ENCODE measurements at places on chromosomes 13 and 19. TPM values are rescaled to one million over a fixed set of nuclear protein-coding genes. Genes with fewer than 3 reads are reported as not detected.

GRCh38 chr19:4474514-4475022 lies 2.5 kb downstream of the HDGFL2 start:
- H3K4me3 ChIP-seq, result peak overlapping the region; percentile 88
- DNase-seq, result no peak
- peak overlapping the region; percentile 84 for H3K27ac ChIP-seq
- H3K4me1 ChIP-seq, result peaks cover 19% of the 10 kb centered on the region
- H3K36me3 ChIP-seq, result peaks cover 9% of the 10 kb centered on the region

DNA sequence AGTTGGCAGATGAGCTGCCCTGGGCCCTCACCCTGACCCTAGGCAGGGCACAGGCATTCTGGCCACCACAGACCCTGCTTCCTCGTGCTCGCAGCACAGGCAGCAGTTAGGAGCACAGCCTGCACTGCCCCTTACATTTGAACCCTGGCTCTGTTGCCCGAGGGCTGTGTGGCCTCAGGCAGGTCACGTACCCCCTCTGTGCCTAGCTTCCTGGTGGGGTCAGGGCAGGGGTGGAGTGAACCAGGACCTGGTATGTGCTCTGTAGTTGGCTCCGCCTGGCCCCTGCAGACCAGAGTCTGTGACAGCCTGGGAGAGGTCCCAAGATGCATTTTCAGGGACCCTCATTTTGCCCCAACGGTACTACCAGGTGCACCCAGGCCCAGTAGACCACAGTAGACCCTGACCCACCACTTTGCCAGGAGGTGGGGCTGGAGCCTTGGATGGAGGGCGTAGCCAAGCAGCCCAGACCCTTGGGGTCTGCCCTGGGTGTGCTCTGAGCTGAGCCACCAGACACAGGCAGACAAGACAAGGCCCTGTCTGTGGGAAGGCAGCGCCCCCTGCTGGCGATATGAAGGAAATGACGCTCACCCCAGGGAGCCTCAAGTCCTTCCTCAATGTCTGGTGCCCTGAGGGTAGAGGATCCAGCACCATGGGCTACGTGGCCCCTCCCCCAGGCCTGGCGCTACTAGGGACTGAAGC lies 9.1 kb downstream of the LYL1 start:
- H3K27me3 ChIP-seq, result peaks cover 39% of the 10 kb centered on the region
- H3K27ac ChIP-seq, result no peak overlapping the region
- peaks cover 12% of the 10 kb centered on the region for H3K4me1 ChIP-seq
- H3K4me3 ChIP-seq, result no peak overlapping the region

DNA sequence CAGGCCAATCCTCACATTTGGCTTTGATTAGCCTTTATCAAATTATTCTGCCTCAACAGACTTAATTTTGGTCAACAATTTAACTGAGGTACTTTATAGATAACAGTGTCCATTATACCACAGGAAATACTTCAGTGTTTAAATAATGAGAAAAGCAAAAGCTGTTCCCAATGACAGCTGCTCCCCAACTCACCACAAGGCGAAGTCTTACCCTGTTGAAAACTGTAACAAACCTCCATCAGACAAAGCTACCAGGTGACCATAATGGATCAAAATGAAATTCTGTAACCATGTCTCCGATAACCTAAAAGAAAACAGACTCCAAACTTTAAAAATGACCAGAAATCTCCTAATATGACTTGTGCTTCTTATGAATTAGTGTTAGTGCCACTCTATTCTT lies 50.3 kb downstream of the ZNF44 start:
- no peak for DNase-seq
- no peak overlapping the region for H3K4me3 ChIP-seq
- no peaks in the 10 kb centered on the region for H3K27me3 ChIP-seq
- no peak overlapping the region for H3K27ac ChIP-seq

- no peak overlapping the region for H3K27ac ChIP-seq
- H3K4me1 ChIP-seq, result peaks cover 5% of the 10 kb centered on the region
- H3K4me3 ChIP-seq, result no peak overlapping the region
- DNase-seq, result no peak
- no peaks in the 10 kb centered on the region for H3K36me3 ChIP-seq
- no peaks in the 10 kb centered on the region for H3K27me3 ChIP-seq
Measured at GRCh38 chr19:46764817-46765291, 18.6 kb upstream of the STRN4 start.

DNA sequence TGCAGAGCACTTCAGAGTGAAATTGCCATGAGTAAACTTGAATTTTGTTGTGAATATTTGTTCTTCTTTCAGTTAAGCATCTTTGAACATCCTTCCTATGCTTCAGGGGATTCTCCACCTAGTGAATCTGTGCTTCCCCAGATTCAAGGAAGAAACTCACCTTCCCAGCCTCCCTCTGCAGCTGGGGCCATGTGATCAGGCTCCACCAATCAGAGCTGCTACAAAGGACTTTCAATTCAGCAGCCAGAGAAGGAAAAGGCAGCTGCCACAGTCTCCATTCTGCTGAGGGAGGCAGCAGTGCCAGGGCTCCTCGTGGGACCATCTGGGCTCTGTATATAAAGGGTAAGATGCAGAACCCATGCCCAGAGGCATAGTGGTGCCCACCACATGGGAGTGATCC lies 89.7 kb upstream of the SIAH3 start:
- no peak overlapping the region for H3K27ac ChIP-seq
- H3K27me3 ChIP-seq, result peaks cover 8% of the 10 kb centered on the region
- DNase-seq, result no peak
- H3K4me1 ChIP-seq, result no peaks in the 10 kb centered on the region
- no peak overlapping the region for H3K4me3 ChIP-seq

DNA sequence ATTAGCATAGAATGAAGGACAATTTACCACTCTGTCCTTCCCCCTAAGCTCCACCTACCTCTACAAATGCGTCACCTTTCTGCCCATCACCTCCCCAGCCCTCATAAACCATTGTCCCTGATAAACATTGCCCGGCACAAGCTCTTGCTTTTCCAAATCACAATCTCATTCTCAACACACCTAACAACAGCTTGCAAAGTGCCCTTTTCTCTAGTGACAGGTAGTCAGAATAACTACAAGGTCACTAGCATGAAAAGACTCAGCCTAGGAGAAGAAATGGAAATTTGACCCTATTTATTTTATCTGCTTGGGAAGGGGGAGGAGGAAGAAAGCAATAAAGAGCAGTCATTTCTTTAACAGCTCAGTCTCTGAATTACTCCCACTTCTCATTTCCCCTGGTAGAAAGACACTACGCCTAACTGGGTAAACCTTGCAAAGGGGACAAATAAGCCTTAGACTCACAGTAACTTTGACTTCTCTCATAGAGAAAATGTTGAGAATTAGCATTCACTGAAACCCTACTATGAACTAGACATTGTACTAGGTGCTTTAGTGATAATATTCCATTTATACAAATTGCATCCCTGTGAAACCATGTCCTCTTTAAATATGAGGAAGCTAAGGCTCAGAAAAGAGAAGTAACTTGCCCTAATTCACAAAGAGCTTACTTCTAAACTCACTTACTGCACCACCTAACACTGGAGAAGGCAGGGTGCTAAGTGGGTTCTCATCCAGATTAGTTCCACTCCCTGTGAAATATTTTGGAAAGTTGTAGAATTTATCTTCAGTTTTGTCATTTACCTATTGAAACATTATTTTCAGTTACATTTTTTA lies 116.2 kb upstream of the FNDC3A start:
- H3K4me3 ChIP-seq, result no peak overlapping the region
- no peak for DNase-seq
- no peak overlapping the region for H3K27ac ChIP-seq
- H3K36me3 ChIP-seq, result peaks cover 3% of the 10 kb centered on the region

GRCh38 chr19:19131989-19132388 lies 6.3 kb downstream of the TMEM161A start:
- DNase-seq, result no peak
- H3K4me1 ChIP-seq, result peaks cover 11% of the 10 kb centered on the region
- no peak overlapping the region for H3K4me3 ChIP-seq
- H3K27me3 ChIP-seq, result no peaks in the 10 kb centered on the region
- H3K36me3 ChIP-seq, result peaks cover 26% of the 10 kb centered on the region
- H3K27ac ChIP-seq, result no peak overlapping the region

- no peaks in the 10 kb centered on the region for H3K4me1 ChIP-seq
- no peak overlapping the region for H3K4me3 ChIP-seq
- no peak overlapping the region for H3K27ac ChIP-seq
- H3K36me3 ChIP-seq, result no peaks in the 10 kb centered on the region
Measured at GRCh38 chr19:57118848-57119247, 937 bp upstream of the USP29 start.

GRCh38 chr19:1110809-1111640 lies 7.2 kb downstream of the GPX4 start:
- no peaks in the 10 kb centered on the region for H3K36me3 ChIP-seq
- H3K27me3 ChIP-seq, result no peaks in the 10 kb centered on the region
- H3K27ac ChIP-seq, result no peak overlapping the region
- DNase-seq, result no peak
- no peaks in the 10 kb centered on the region for H3K4me1 ChIP-seq
- no peak overlapping the region for H3K4me3 ChIP-seq

DNA sequence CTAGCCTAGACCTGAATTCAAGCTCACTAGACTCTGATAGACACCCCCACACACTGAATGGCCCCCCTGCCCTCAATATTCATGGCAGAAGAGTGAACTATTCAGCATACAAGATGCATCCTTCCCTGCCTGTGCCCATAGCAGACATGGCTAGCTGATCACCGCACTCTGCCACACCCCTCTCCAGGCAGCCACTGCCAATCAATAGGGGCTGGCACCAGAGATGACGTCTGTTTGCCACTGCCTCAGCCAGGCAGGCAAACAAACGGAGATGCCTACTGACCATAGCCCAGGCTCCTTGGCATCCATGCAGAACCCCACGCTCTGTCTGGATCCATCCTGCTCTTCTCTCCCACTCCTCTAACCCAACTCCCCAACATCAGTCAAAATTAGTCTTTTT lies 13.8 kb upstream of the NPAS1 start:
- no peak overlapping the region for H3K4me3 ChIP-seq
- peaks cover 3% of the 10 kb centered on the region for H3K4me1 ChIP-seq
- no peak overlapping the region for H3K27ac ChIP-seq
- H3K27me3 ChIP-seq, result peaks cover 20% of the 10 kb centered on the region
- peaks cover 2% of the 10 kb centered on the region for H3K36me3 ChIP-seq
- no peak for DNase-seq

- H3K36me3 ChIP-seq, result no peaks in the 10 kb centered on the region
- no peak for DNase-seq
- no peak overlapping the region for H3K4me3 ChIP-seq
- no peak overlapping the region for H3K27ac ChIP-seq
- peaks cover 2% of the 10 kb centered on the region for H3K4me1 ChIP-seq
Measured at GRCh38 chr19:3123088-3123721, 12.6 kb upstream of the GNA15 start.

LPAR6 gene
- total RNA-seq, result 48.1 TPM

ZNF471 gene
- 4.0 TPM for total RNA-seq

TCF3 gene
- 109 TPM for total RNA-seq

FFAR2 gene
- total RNA-seq, result not detected

F10 gene
- total RNA-seq, result not detected

CASP14 gene
- not detected for total RNA-seq

PRODH2 gene
- total RNA-seq, result not detected

CLN5 gene
- 18.9 TPM for total RNA-seq

ERICH6B gene
- total RNA-seq, result not detected

SIN3B gene
- 49.3 TPM for total RNA-seq

All from activated naive CD8-positive, alpha-beta T cell treated with anti-CD3 and anti-CD28 coated beads, Interleukin-2, amount 10 ng/mL, durations not matched to agents 7 days and 5 days (primary cell).